HT1080 (cell line): ENCODE measurements at places on chromosomes 7 and 10.
A peak's percentile ranks its signal among the peaks of the same experiment; 100 is the strongest.

DNA sequence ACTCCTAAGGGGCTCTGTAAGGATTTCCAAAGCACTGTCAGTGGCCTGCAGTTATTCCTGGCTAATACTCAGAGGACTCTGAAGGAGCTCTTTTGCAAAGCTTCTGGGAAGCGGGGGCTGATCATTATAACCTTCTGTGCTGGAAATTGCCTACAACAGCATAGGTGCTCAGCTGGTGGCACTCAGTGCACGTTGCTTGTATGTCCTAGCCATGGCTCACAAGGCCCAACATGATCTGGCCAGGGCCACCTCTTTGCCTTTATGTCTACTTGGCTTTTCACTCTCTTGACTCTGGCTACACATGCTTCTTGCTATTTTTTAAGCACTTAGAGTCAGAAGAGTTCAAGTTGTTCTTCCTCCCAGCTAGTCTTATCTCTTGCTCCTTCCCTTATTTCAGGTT is 17.5 kb downstream of the LAMB4 start:
- DNase-seq, result no peak

DNA sequence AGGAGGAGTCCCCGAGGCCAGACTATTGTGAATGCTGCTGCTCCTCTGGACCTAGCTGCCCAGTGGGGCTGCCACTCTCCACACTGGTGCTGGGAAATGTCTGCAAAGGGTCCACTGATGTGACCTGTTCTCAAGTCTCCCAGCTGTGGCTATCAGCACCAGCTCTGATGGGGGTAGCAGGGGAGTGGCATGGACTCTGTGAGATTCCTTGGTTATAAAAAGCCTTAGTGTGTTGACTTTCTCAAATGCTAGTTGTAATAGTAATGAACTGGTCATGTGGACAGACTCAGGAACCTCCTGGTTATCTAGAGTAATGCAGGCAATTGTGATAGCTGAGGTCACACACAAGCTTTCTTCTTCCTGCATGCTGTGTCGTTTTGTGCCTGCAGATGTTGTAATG is 34.1 kb upstream of the ARMC3 start:
- no peak for DNase-seq

DNA sequence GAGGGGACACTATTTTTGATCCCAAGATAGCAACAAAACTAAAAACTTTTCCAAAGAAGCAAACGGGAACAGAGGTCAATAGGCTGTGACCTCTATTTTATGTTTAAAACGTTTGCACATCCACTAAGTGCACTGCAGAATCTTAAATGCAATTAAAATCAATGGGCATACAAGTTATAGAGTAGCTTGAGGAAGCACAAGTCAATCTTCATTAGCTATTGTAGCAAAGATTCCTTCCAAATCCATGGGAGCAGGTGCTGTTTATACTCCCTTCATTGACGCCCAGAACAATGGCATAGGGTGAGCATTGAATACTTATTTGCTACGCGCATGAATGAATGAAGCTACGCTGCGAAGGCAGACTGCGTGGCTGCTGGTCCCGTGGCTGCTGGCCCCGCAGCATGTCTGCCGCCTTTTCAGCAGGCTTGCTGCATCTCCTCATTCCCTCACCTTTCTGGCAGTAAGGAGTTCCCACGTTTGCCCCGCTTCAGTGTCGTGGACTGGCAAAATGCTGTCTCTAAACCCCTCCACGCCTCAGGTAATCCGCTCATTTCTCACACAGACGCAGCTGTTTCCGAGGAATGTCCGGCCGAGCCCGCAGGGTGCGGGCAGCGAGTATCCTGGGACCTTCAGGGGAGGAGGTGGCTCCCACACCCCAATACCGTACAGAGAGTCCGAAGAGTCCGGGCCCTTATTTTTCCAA is 754 bp upstream of the PHYHIPL start:
- DNase-seq, result no peak

GRCh38 chr7:86644282-86645224 is 844 bp downstream of the GRM3 start:
- DNase-seq, result no peak

DNA sequence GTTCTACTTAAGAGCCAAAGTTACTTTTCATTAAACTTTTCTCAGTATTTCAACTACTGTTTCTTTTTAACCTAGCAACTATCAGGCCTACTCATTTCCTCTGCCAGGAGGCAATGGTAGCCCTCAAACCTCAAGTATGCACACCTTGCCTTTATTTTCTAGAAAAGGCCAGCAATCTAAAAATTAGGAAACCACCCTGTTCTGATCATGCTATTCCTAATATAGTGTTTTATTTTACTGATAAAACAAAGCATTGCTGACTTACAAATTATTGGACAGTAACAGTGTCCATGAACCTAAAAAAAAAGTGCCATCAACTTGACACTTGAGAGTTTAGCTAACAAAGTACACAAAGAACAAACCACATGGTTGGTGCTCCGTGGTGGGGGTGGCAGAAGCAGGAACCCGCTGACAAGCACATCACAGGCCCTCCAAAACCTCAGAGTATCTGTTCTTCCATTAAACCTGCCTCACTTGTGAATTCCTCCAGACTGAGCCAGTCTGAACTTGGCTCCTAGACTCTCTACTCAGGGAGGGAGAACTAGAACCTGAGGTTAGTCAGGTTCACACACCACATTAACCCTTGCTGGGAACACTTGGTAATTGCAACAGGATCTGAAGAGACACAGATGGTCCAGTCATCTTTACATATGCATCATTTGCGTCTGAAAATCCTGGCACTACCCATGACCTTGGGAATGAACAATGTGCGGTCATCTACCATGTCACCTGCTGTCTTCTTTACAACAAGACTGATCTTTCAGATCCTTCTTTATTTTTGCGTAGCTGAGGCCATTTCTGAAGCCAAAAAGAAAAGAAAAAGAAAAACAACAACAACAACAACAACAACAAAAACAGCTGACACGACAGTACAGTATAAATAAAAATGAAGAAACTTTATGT is 31.9 kb downstream of the PIP4K2A start:
- peak; percentile 91 for DNase-seq

- DNase-seq, result no peak
Observed at GRCh38 chr7:3179456-3179855, 121.6 kb upstream of the SDK1 start.

GRCh38 chr10:77149001-77149400 is 488.6 kb downstream of the KCNMA1 start:
- DNase-seq, result no peak

GRCh38 chr7:48528646-48529045 is 357.4 kb downstream of the ABCA13 start:
- DNase-seq, result peak; percentile 4

DNA sequence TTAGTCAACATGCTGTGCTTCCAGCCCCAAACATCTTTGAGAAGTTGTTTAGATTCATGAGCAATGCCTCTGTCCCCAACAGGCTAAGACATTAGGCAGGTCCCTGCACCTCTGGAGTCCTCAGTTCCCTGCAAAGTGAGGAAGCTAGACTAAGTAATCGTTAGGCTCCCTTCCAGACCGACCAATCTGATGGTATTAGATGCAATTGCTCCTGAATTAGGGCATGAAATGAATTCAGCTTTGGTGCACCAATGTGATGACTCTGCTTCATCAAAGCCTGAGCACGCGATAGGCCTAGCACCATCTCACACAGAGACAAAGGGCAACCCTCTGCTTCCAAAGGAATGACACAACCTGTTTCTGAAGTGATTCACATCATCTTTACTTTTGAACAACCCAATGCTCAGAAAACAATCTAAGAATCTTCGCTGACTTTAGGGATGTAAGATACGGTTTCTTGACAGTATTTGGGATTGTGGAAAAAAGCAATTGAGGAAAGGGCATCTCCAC is 723 bp upstream of the TES start:
- no peak for DNase-seq

GRCh38 chr7:1460821-1461645 is 1.8 kb upstream of the MICALL2 start:
- DNase-seq, result peak; percentile 20

DNA sequence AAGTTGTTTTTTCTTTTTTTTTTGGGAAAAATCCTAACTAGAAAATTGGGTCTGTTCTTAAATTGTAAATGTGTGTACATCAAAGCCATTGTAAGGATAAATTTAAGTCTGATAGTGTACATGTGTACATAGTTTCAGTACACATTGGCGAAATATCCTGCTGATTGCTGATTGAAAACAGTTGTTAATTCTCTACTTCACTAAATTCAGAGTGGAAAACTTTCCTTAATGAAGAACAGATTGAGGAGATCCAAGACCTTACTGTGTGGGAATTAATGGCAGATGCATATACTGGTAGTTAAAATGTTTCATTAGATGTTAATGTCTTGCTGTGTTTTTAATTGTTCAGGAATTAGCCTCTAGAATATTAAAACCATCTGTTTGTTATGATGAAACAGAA is 506.0 kb downstream of the AUTS2 start:
- no peak for DNase-seq

- DNase-seq, result peak; percentile 64
Observed at GRCh38 chr7:51029701-51030191, 247.1 kb upstream of the GRB10 start.

DNA sequence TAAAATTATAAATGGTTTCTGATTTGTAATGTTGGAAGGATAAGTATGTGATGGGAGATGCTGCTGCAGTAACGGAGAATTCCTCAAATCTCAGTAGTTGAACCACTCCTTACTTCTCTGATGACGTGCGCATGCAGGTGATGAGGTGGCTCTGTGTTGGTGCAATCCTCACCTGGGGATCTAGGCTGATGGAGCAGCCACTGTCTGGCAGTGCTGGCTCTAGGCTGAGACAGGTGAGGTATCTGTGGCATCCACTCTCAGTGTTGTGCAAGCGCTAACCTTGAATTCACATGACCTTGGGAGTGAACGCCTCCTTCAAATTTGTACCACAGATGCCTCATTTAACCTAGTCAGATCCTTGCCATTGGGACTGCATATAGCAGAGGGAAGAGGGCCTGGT is 35.0 kb downstream of the LHFPL3 start:
- DNase-seq, result no peak

DNA sequence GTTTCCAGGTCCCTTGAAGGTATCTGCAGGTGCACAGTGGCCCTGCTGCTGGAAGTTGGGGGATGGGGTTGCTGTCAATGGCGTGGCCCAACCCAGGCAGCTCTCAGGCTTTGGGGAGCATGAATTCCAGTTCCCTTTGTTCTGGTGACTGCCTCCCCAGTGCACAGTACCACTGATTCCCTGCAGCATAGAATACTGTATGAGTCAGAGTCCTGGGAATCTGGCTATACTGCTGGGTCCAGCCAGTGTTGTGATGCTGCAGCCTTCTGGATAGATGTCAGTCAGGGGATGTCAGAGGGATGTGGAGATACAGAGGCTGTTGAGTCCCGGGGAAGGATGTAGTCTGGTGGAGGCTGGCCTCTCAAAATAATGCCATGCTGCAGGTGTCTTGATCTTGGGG is 99.3 kb downstream of the LANCL2 start:
- DNase-seq, result no peak

- no peak for DNase-seq
Observed at GRCh38 chr10:95353123-95353522, 62.3 kb upstream of the PDLIM1 start.
